T-helper 2 cell (primary cell): ENCODE measurements at places on chromosomes 2 and 18.

DNA sequence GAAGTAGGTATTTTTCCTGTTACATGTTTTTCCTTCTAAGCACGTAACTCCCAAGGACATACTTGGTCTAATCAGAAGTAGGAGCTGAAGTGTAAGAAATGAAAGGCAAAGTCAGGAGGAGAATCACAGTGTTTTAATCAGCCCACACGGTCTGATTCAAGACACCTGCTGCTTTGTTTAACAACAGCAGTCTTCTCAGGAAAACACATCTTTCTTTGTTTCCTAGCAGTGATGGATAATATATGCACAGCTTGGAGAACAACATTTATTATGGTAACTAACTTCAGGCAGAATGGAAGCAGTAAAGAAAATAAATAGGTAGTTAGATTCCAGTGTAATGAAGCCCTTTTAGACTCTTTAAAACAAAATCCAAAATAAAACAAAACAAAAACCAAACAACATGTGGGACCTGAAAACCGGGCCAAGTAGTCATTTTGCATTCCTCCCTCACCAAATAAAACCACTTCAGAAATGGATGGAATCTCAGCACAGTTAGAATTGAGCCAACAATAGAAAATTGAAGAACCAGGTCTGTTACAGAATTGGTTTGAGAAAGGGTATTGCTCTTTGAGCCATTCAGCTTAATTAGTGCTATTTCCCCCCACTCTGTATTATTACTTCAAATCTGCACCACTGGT is 61.1 kb upstream of the UGP2 start:
- DNase-seq: no peak

GRCh38 chr2:96423828-96424227 is 81.3 kb downstream of the NEURL3 start:
- DNase-seq: no peak

- DNase-seq: no peak
These were observed 187.8 kb upstream of the COL3A1 start for GRCh38 chr2:188786368-188786841.

GRCh38 chr2:239581352-239581901 is 180.6 kb upstream of the HDAC4 start:
- DNase-seq: no peak
